ENCODE measurements at places on chromosomes 7 and 10.
A peak's percentile ranks its signal among the peaks of the same experiment; 100 is the strongest.

GRCh38 chr7:16264823-16265804 lies 156.2 kb downstream of the CRPPA start:
- no peak for DNase-seq

- no peak for DNase-seq
Observed at GRCh38 chr7:138204982-138205298, 128.7 kb downstream of the AKR1D1 start.

DNA sequence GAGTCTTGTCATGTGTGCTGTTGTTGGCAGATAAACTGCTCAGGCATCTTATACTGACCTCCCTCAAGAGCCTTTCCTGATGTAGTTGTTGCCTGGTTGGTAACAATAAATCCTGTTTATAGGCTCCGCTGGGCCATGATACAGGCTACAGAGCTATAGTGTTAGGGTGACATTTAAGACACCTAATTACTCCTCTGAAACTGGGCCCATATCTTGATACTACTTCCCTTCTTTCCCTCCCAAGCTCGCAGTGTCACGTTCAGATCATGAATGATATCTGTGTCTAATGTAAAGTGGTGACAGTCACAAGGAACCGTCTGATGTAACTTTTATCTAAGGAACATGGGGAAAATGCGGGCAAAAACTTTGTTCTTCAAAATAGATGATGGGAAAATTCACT lies 35.4 kb downstream of the CROT start:
- no peak for DNase-seq

GRCh38 chr10:124737708-124738107 lies 6.5 kb downstream of the FAM53B start:
- no peak for DNase-seq

DNA sequence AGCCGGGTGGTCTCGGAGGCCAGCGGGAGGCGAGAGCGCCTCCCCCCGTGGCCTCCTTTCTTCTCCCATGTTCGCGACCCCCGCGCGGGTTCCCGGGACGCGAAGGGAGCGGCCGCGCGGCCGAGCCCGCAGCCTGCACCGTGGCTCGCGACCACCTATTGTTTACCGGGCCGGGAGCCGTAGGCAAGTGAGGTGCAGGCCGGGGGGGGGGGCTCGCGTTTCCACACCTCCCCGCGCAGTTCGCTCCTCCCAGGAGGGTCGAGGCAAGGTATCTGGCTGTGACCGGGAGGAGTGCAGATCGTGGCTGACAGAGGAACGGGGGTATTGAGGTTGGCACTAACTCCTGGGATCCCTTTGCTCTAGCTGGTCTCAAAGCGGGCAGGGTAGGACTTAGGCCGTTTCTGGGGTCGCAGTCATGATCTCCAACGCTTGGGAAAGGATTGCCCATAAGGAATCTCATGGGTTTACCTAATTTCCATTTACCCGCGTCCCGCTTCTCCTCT lies 734 bp downstream of the PTPN12 start:
- DNase-seq: peak; percentile 73

GRCh38 chr10:130924138-130924819 lies 387.2 kb downstream of the TCERG1L start:
- peak; percentile 77 for DNase-seq

GRCh38 chr7:98024075-98024474 lies 34.1 kb upstream of the OCM2 start:
- no peak for DNase-seq

DNA sequence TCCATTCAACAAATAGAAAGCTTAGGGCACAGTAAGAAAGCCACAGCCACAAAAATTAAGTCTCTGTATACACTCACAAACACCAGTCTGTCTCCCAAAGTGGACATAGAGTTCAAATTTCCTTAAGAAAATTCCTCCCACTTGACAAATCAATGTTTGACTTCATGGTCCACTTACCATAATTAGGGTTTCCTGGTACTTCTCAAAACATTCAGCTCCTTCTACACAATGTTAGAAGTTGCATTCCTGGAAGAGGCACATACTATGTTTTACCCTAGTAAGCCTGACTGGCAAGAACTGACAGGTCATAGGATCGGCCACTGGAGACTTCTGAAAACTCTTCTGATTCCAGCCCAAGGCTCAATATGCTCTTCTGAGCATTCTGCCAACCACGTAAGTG lies 70.5 kb downstream of the CPXM2 start:
- no peak for DNase-seq

DNA sequence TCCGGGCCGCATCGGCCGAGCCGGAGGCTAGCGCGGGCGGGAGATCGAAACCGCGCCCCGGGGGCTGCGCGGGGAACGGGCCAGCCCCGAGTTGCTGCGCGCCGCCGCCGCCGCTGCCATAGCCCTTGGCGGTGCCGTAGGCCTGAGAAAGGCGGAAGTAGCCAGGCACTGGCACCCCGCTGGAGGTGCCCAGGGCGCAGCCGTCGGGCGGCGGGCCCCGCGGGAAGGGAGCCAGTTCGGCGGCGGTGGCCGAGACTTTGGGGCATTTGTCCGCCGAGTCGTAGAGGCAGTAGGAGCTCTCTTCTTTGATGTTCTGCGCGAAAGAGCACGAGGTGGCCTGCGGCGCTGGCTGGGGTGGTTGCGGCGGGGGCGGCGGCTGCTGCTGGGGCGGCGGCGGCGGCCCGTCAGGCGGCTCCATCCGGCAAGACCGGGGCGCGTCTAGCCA lies 587 bp downstream of the HOXA10 start:
- peak; percentile 59 for DNase-seq

DNA sequence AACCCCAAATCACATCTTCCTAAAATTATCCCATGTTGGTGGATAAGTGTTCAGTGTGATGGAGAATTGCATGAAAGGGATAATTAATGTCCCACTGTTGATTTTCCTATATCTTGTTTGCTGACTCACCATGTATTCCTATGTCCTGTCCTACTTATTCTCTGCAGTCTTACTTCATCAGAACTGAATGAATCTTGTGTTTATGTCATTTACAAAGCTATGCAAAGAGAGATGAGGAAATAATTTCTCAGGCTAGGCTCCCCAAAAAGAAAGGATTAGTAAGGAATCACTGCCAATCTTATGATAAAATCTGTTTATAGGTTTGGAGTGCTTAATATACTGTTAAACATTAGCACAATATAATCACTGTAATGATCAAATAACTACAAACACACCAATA lies 360.8 kb downstream of the CRPPA start:
- DNase-seq: no peak

GRCh38 chr10:130834170-130834569 lies 477.4 kb downstream of the TCERG1L start:
- no peak for DNase-seq

GRCh38 chr10:75099952-75100763 lies 11.3 kb upstream of the SAMD8 start:
- peak; percentile 88 for DNase-seq

DNA sequence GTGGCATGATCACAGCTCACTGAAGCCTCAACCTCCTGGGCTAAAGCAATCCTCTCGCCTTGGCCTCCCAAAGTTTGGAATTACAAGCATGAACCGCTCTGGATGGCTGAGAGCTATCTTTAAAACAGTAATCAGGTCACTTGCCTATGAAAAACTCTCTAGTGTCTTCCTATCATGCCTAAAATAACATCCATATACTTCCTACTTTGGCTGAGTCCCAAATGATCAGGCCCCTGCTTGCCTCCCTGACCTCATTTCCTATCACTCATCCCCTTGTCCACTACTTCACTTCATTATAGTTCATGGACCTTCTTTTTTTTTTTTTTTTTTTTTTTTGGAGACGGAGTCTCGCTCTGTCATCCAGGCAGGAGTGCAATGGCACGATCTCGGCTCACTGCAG lies 28.0 kb downstream of the SEPTIN7 start:
- DNase-seq: no peak

DNA sequence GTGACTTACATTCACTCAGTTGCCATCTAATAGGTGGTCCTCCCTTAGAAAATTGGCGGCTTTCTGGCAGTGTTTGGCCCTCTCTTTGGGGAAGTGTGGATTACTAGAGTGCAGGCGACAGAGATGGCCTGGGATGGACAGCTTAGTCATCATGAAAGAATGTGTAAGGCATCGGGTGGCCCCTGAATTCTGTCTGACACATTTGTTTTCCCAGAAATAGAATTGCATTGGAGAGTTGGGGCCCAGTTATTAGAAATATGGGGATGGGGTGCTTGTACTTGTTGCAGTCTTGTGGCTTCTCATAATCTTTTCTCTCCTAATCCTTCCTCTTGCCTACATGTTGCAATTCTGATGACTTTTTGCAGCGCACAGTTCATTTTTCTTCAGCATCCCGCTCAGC lies 13.8 kb downstream of the TCF7L2 start:
- peak; percentile 84 for DNase-seq

GRCh38 chr7:134878746-134879357 lies 99.4 kb downstream of the CALD1 start:
- DNase-seq: no peak

- peak; percentile 94 for DNase-seq
Observed at GRCh38 chr7:28093623-28094232, 86.9 kb downstream of the JAZF1 start.
